ENCODE measurements at places on chromosomes 5 and 9.

DNA sequence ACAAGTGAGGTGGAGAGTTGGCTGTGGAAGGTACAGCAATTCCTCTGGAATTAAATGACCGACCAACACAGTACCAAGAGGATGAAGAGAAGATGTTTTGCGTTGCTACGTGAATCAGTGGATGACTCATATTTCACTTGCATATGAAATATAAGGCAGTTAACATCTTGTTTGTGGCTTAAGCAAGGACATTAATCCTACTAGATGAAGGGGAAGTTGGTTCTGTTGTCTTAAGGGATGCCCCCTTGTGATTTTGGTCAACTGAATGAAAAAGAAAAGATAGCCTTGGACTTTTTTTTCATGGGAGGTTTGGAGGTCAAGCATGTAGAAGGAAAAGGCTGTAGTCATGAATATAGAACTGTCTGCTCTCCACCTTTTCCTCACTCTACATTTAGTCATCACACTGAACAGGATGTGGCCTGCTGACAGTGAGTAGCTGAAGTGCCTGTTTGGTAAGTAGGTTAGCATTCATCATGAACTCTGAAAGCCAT is 33.9 kb downstream of the VLDLR start:
- DNase-seq, result no peak

- peak; percentile 66 for DNase-seq
Observed at GRCh38 chr5:168706655-168707069, 127.5 kb upstream of the PANK3 start.

GRCh38 chr5:156272139-156272538 is 54.8 kb upstream of the SGCD start:
- DNase-seq, result no peak

DNA sequence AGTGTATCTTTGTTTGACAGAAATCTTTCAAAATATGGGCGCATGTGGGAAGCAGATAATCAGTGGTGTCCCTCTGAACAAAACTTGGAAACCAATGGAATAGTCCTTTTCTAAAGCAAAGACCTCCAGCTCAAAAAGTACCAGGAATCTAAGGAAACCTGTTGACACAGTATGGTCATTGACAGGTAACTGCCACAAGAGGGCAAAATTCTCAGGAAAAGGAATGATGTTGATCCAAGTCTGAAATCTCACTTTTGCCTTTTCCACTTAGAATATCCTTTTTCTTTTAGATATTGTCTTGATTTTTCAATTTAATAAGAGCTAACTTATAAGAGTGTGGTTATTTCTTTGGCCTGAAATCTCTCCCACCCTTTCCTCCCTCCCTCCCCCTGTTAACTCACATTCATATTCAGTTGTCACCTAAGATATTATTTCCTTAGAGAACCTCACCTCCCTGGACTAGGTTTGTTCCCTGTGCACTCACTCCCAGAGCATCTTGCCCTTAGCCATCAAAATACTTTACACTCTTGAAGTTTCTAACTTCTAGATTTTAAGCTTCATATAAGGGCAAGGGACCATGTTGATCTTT is 59.0 kb upstream of the BARX1 start:
- no peak for DNase-seq

DNA sequence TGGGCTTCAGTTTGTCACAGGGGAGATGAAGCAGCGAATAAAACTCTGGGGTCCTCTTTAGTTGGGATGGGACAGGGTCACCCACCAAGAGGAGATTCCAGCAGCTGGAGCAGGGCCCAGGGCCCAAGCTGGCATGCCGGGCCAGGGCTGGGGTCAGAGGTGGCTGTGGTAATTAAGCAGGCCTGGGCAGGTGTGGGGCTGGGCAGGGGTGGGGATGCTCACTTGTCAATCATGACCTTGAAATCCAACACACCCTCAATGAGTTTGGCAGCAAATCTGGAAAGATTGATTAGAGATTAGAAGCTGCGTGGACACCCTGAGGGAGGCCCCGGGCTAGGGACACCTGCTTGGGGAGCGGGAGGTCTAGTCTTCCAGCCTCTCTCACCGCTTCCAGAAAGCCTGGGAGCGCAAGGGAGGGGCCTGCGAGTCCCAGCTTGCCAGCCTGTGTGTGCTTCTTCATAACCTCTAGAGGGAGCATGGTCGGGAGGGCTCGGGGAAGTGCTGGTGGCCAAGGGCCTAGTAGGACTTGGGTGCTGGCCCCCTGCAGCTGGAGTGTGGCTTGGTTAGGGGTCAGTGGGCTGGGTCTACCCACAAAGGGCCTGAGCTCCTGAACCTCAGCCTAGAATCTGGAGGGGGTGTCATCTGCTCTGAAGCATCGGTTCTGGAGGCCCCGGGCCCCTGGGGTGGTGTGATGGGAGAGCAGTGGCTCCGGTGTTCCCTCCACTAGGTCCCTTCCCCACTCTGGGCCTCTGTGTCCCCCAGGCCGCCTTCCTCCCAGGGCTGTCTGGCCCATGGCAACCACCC is 7.6 kb downstream of the CRAT start:
- no peak for DNase-seq

DNA sequence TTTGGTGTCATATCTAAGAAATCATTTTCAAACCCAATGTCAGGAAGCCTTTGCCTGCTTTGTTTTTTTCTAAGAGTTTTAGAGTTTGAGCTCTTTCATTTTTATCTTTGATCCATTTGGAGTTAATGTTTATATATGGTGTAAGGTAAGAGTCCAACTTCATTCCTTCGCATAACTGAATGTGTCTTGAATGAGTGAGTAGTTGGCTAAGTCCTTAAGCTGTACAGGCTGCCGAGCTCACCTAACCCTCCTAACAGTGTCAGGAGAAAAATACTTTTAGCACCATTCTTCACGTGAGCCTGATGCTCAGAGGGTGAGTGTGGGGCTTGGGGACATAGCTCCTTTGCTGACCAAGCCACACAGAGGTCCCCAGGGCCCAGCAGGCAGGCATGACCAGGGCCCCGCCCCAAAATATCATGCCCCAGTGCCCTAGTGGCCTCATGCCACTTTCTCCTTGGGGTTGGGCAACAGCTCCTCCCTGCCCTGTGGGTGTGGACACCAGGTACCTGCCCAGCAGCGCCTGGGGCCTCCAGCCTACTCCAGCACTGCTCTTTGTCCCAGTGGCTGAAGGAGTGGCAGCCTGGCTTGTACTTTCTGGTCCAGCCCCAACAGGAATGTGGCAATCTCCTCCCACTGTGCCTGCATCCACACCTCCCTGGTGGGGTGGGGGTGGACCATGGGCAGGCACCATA is 17.2 kb downstream of the PPARGC1B start:
- DNase-seq, result no peak

- DNase-seq, result no peak
Observed at GRCh38 chr5:125209650-125210049, 463.2 kb upstream of the ZNF608 start.

- no peak for DNase-seq
Observed at GRCh38 chr5:108472237-108472636, 90.3 kb upstream of the FBXL17 start.

- no peak for DNase-seq
Observed at GRCh38 chr9:76194896-76195295, 199.3 kb downstream of the RFK start.

GRCh38 chr5:154498591-154498990 is 20.6 kb upstream of the HAND1 start:
- no peak for DNase-seq

DNA sequence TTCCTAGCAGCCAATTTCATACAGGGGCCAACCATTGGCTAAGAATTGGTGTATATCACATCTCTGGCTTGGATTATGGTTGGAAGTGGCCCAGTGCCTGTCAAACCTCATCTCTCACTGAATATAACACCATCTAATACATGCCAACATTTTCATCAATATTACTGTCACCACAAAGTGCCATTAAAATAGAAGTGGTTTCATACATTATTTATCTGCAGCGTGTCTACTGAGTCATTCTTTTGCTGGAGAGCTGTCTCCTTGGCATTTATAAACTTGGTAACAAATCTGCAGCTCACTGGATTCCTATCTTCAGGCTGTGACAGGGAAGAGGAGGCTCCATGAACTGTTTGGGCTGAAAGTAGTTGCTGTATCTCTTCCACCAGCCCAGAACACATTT is 70.9 kb downstream of the PTTG1 start:
- DNase-seq, result no peak

DNA sequence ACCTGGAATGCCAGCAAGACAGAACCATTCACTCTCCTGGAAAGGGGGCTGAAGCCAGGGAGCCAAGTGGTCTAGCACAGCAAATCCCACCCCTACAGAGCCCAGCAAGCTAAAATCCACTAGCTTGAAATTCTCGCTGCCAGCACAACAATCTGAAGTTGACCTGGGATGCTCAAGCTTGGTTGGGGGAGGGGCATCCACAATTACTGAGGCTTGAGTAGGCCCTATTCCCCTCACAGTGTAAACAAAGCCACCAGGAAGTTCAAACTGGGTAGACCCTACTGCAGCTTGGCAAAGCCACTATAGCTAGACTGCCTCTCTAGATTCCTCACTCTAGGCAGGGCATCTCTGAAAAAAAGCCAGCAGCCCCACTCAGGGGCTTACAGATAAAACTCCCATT is 17.3 kb downstream of the RIGI start:
- no peak for DNase-seq

GRCh38 chr9:95910770-95911340 is 35.4 kb downstream of the ERCC6L2 start:
- DNase-seq, result no peak

GRCh38 chr5:14506140-14506538 is 75.5 kb upstream of the OTULINL start:
- no peak for DNase-seq

DNA sequence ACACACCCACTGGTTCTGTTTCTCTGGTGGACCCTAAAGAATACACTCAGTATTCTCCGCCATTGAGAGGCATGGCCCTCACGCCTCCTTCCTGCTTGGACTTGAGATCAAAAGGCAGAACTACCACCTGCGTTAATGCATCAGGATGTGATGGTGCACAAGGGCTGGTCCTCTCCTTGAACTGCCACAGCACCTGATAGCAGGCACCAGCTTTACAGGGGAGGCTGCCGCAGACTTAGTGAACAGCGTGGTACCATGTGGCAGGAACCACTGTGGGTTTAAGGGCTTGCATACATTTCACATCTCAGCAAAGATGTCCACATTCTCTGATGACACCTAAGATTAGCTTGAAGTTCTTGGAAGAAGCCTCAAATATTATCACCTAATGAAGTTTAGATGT is 208.7 kb downstream of the GADD45G start:
- no peak for DNase-seq

GRCh38 chr9:135864447-135865049 is 42.8 kb downstream of the CAMSAP1 start:
- peak; percentile 55 for DNase-seq

DNA sequence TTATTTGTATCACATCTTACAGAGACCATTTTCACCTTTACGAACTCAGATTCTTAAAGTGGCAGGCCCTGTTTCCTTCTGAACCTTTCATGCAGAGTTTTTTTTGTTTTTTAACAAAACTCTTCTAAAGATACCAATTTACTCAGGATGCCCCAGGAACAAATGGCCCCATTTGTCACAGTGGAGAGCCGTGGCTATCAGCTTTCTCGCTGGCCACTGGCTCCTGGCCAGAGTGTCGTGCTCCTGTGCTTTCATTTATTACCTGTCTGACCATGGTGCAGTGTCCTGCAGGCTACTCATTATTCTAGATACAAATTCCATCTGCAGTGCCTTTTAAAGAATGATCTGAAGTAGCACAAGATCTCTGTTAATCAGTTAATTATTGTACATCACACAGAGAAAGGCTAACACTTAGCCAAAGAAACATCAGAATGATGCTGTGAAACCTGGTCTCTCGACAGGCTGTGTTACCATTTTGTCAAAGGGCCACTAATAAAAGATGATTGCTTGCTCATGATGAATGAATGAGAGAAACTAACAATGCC is 27.8 kb downstream of the ADRA1B start:
- no peak for DNase-seq

GRCh38 chr5:54091307-54092130 is 218.9 kb downstream of the ARL15 start:
- DNase-seq, result peak; percentile 69

DNA sequence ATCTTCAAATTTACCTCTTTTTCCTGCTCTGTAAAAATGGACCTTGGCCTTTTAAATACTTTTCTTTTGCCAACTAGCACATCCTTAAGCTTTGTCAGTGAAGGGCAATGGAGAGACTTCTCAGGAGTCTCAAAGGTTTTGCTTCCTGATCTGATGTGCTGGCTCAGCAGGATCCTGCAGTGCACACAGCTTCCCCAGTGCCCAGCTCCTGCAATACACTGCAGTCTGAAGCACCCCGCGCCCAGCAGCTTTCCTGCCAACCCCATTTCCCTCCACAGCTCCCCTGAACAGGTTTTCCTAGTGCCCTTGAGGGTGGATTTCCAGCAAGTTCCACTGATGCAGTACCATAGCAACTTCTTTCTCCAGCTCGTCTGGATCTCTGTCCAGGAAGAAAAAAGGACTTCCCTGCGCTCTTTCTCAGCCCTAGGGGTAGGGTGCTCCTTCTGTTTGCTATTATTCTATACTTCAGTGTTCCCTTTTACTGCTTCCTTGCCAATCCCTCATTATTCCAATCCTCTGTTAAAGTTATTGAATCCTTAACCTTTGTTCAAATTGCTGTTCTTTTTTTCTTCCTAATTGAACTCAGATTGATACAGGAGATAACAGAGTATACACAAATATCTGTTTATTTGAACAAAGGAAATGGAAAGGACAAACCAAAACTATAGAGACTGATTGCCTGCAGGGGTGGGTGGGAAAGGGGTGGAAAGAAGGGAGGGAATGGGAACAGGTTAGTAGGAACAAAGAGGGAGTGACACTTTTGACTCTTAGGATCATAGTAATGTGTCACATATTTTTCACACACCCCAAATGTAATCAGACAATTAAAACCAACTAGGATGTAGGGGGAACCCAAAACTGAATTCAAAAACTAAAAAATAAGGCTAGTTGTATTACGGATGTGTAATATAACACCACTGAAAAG is 8.5 kb downstream of the SNAPC3 start:
- DNase-seq, result no peak

- DNase-seq, result no peak
Observed at GRCh38 chr5:55385227-55385626, 77.4 kb downstream of the MTREX start.

GRCh38 chr5:54743997-54744788 is 226.6 kb downstream of the SNX18 start:
- DNase-seq, result peak; percentile 49

- DNase-seq, result no peak
Observed at GRCh38 chr5:62306323-62306895, 403 bp downstream of the KIF2A start.

DNA sequence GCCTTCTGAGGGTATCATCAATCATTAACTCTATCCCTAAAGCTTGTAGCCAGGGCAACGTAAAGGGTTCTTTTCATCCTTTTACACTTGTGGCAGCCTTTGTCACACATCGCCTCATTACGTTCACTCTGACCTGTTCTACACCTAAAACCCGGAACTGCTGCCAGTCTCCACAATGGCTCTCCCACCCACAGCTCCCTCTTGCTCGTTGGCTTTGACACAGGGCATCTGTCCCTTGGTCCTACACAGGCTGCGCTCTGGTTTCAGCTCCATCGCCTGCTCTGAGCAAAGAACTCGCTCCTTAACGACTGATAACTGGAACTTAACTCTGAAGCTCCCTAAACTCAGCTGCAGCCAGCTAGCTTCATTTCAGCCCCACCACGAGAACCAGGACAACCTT is 112.8 kb upstream of the CTNND2 start:
- DNase-seq, result no peak
